Activated T-cell treated with anti-CD3 and anti-CD28 coated beads for 48 hours (primary cell): ENCODE measurements at places on chromosomes 3 and 15.

- DNase-seq = no peak
These were observed 13.6 kb downstream of the SCN11A start for GRCh38 chr3:39038165-39038564.

DNA sequence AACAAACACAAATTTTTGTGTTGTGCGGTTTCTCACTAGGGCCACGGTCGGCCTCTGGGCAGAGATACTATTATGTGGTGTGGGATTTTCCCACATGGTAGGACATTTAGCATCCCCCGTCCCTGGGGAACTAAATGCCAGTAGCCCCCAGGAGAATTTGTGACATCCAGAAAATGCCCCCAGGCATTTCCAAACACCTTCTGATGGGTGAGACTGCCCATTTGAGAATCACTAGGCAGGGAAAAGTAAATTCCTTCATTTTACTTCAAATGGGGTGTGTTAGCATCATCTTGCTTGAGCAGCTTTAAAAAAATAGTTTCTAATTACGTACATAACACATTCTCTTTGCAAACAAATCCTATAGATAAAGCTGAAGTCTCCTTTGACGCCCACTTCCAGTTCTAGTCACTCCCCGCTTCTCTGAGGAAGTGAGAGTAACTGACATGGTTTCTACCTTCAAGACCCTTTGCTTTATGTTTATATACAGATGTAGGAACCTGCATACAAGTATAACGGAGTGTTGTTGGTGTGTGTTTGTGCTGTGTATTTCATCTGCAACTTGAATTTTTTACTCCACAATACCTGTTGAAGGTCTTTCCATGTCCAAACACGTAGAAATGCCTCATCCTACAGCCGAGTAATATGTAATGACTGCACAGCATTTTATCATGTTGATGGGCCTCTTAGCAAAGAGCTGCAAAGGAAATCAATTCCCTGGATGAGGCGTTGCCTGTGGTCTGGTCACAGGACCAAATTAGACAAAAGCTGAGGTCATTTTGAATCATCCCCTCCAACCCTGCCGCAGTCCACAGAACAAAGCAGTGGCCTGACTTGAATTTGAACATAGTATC lies 31.4 kb upstream of the ZBTB38 start:
- DNase-seq = no peak

DNA sequence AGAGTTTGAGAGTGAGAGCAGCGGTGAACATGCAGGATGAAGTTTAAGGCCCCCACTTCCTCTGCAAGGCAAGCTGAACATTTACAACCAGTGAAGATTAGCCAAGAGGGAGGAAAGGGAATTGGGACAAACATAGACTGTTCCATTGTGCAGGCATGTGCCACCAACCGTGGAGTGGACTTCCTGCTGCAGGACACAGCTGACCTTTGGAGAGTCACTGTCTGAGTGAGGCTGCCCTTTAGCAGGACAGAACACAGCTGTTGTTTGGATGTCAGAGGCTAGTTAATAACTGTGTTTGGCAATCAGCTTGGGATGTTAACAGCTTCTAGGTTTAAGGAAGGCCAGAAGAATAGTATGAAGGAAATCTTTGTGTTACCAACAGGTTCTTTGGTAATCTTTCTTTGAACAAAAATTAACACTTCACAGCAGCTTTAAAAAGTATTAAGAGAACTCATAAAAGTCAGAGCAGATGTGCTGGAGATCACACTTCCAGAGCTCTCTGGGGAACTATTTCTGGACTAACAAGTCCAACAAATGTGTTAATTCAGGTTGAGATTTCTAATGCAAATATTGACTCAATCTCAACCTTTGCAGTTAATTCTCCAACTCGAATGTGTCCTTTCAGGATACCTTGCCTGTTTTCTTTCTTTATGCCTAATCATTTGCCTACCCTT lies 31.4 kb downstream of the CTDSPL start:
- no peak for DNase-seq

- DNase-seq = no peak
These were observed 577.3 kb upstream of the ZNF717 start for GRCh38 chr3:76362643-76363042.

- no peak for DNase-seq
These were observed 797.5 kb downstream of the AGBL1 start for GRCh38 chr15:86877171-86877631.

DNA sequence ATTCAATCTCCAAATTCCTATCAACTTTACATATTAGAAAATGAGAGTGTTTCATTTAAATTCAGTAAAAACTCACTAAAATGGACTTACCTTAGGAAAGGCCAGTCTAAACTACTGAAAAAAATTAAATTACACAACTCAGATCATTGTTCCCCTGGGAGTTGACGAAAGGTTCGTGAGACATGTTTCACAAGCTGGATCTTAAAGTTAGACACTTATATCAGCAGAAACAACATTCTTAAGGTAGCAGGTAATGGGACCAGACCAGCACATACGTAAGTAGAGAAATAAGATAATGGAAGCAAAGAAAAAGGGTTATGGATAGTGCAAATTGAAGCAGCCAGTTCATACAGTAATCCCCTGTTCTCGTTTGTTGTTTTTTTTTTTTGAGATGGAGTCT lies 8.9 kb downstream of the RFX7 start:
- DNase-seq = no peak

DNA sequence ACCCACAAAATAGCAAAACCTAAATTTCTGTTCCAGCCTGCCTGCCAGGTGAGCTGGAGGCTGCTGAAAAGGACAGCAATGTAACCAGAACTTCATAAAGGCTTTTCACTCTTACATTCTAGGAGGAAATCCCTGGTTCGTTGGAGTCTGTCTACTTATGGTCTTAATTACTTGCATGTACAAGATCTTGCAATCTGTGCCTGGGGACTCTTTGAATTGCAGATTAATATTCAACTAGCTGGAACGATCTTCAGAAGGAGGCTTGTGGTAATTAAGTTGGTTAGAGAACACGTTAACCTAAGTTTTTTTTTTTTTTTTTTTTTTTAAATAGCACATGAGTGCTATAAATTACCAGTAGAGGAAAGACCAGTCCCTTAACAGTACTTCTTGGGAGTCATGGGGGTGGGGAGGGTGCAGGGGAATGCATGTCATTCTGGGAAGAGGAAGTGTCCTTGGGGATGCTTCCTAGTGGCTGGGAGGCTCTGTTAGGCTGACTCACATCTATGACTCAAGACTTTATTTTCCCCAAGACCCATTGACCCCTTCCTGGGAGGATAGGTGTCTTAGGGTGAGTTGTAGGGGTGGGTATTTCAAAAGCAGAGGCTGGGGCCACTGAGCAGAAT lies 139.8 kb downstream of the RAB11A start:
- no peak for DNase-seq

DNA sequence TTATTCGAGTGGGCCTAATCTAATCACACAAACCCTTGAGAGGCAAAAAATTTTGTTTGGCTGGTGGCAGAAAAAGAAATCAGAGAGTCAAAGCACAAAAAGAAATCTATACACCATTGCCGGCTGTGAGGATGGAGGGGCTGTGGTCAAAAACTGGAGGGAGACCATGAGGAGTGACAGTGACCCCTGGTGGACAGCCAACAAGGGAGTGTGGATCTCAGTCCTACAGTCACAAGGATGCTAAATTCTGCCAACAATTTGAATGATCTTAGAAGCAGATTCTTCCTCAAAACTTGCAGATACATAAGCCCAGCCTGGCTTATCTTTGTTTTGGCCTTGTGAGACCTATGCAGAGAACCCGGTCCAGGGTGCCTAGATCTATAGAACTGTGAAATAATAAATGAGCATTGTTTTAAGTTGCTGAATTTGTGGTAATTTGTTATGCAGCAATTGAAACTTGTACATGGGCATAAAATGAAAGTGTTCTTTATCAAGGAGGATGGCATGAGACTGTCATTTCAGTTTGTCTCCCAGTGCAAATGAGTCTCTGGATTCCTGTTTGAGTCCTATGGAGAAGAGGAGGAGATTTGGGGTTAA lies 103.0 kb upstream of the ARHGEF26 start:
- peak; percentile 9 for DNase-seq

- DNase-seq = no peak
These were observed 173.0 kb upstream of the FRMD4B start for GRCh38 chr3:69558912-69559311.

DNA sequence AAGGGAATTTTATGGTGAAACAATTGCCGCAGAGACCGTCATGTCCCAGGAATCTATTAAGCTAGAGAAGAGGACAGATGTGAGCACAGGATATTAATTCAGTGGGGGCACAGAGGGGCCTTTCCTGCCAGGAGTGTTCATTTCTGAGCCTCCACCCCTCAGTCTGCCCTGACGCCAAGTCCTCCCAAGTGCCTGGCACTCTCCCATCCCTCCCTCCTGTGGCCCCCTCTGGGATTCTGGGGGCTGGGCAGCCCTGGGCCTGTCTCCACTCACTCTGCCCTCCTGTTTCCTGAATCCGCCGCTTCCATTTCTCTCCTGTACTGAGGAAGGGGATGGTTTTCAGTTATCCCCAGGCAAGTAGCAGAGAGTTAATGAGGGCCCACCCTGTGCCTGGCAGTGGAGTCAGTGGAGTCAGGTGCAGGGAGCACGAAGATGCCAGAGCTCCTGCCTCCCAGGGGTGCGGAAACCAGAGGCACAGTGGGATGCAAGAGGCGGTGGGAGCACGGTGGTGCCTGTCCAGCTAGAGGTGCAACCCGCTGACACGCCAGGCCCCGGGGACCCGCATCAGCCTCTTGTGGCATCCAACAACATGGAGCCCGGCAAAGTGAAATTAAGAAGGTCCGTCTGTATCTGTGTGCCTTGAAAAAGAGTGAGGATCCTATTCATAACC lies 212.5 kb downstream of the XXYLT1 start:
- DNase-seq = no peak

GRCh38 chr3:140093742-140094141 lies 158.8 kb downstream of the CLSTN2 start:
- DNase-seq = no peak

GRCh38 chr3:148990236-148990635 lies 1.1 kb upstream of the GYG1 start:
- DNase-seq = no peak
